Anterior cingulate cortex (tissue), 58 donors: ENCODE measurements at places on chromosomes 2 and 18.

- no peak for DNase-seq
These were observed 12.8 kb downstream of the PSMD1 start for GRCh38 chr2:231069379-231070054.

GRCh38 chr2:126837966-126838715 is 60.5 kb upstream of the TEX51 start:
- DNase-seq, result no peak

- DNase-seq, result no peak
These were observed 3.0 kb downstream of the NRBP1 start for GRCh38 chr2:27431395-27431794.

DNA sequence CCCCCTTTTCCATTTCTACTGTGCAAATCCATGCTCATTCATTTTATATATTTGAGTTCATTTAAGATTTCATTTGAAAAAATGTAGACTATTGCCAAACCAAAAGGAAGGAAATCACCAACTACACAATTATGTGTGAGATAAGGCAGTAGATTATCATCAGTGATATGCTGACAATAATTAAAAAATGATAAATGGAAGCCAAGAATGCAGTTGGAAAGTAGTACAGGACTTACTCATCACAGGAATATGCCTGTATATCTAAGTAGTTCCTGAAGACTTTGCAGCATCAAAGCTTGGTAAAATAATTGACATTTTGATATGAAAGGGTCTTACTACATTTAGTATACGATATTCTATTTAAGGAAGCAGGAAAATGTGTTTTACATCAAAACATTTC is 166.1 kb upstream of the OTX1 start:
- DNase-seq, result no peak

- no peak for DNase-seq
These were observed 113.6 kb downstream of the DDX1 start for GRCh38 chr2:15705310-15705709.

DNA sequence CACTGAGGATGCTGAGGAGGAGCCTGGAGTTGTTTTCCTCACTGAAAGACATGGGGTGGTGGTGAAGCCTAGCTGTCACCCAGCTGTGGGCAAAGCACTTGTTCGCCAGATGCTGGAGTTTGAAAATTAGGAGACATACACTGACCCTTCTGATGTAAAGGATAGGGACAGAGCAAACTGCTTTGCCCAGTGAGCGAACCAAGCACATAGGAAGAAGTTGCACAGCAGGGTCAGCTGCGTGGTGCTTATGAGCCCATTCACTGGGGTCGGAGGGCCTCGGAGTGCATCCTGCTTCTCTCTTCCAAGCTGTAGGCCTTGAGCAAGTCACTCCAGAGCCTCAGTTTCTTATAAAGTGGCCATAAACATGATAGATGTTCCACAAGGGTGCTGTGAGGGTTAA is 50.9 kb downstream of the HK2 start:
- DNase-seq, result no peak

GRCh38 chr2:74496997-74497776 is 2.2 kb downstream of the LBX2 start:
- DNase-seq, result no peak

DNA sequence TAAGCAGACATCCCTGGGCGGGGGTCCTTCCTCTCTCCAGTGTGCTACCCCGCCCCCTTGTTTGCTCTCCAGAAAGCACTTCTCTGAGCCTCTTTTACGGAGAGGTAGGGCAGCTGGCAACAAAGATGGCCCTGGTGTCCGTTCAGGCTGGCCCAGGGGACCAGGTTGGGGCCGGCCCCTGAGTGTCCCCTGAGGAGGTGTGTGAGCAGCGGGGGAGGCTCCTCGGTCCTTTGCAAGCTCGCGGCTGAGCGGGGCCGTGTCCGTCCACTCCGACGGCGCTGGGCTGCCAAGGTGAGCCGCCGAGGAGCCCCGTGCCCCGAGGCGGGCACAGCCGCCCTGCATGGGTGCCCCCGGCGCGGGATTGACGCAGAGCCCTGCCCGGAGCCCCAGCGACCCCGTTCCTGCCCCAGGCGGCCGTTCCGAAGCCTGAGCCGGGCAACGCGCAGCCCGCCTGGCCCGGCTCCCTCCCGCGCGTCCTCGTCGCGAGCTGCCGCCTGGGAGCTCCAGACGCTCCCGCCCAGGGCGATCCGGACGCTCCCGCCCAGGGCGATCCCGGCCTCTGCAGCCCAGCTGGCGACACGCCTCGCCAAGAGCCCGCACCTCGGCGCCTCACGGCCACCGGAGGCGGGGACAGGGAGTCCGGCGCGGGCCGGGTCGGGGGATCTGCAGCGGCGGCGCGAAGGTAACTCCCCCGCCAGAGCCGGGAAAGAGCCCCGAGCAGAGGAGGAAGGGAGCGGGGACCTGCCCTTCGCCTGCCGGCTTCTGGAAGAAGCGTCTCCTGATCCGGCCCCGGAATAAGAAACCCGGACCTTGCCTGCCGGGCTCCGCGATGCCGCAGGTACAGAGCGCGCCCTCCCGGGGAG is at the start of gene PROKR1:
TSS of gene PROKR1 (plus strand) at position 569 of the 863 bp plus-strand sequence. CDS start 2,243 bp downstream, outside the sequence.
- no peak for DNase-seq

- no peak for DNase-seq
These were observed 1.8 kb downstream of the AGAP1 start for GRCh38 chr2:235495373-235496238.
